ENCODE measurements at places on chromosomes 1 and 21. TPM values are rescaled to one million over a fixed set of nuclear protein-coding genes. Genes with fewer than 3 reads are reported as not detected.

- DNase-seq: peak; percentile 65
Observed at GRCh38 chr1:75616436-75617433, 5.8 kb upstream of the SLC44A5 start.

DNA sequence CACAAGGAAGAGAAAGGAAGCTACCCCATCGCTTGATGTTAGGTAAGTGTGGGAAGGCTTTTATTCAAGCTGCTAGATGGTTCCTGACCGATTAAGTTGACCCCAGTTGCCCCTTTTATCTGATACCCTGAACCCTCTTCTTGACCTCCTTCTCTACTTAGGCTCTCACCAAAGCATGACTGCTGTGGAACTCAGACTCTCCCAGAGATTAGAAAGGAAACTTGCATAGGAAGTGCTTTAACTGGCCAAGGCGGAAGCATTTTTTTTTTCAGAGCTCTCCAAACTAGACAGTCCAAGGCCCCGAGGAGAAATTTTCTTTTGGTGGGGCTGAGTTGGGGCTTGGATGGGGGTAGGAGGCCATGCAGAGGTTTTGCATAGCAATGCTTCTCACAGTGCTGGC is 101.3 kb upstream of the USP24 start:
- DNase-seq: no peak

- no peak for DNase-seq
Observed at GRCh38 chr1:242712248-242712647, 187.8 kb upstream of the PLD5 start.

GRCh38 chr1:153563991-153564390 is 1.7 kb downstream of the S100A2 start:
- no peak for DNase-seq

Gene KIF2C
- 12.5 TPM for total RNA-seq

DNA sequence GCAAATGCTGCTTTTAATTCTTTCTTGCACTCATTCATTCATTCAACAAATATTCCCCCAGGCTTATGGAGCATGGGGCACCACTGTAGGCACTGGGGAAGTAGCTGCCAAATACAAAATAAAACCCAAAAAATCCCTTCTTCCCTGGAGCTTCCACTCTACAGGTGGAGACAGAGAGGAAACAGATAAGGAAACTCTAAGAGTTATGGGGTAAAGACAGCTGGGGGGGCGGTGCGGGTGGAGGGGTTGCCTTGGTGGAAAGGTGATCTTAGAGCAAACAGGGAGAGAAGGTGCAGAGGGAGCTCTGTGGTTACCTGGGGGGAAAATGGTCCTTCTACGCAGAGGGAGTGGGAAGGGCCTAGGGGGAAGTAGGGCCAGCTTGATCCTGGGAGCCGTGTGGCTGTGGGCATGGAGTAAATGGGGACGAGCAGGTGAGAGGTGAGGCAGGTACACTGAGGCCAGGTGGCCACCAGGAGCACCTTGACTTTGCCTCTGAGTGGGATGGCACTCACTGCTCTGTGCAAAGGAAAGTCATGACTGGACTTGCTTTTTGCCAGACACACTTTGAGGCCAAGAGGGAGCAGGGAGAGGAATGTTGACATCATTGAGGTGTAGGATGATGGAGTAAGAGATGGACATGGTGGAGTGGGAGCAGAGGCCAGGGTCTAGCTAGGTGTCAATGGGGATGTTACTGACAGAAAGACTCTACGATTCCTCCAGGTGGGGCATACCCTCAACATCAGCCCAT is 152.0 kb downstream of the ETS2 start:
- DNase-seq: no peak

DNA sequence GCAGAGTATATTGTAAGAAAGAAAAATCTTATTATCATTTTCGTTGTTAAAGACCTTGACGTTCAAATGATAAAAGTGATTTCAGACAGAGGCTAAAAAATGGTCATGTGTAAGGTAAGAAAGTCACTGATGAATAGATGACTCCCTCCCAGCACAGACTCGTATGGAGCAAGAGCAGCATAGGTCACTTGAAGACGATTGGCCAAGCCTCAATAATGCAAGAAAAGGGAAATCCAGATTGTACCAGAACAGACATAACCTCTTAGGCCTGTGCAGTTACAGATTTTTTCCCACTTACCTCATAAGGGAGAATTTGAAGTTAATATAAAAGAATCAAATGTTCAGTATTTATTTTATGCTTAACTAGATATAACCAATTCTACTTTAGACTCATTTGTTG is 16.3 kb upstream of the OLFML2B start:
- no peak for DNase-seq

- DNase-seq: no peak
Observed at GRCh38 chr1:34549199-34549598, 205.6 kb upstream of the GJB5 start.

Gene TSPAN1
- 5.3 TPM for total RNA-seq

Gene HUNK
- 2.5 TPM for total RNA-seq

DNA sequence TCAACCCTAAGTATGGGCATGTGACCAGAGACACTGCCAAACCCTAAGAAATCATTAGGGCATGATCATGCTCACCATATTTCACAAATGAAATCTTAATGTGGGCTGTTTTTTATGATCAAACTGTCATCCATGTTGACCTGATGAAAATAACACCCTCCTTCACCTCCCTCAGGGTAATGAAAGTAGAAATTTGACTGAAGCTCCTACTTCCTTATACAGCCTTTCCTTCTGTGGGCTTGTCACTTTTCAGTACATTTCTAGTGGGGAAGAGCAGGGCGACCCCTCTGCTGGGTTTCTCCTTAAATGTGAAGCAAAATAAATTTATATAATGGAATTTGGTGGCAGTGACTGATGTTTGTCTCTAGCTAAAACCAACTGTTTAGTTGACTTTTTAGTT is 25.9 kb downstream of the IVNS1ABP start:
- DNase-seq: no peak

DNA sequence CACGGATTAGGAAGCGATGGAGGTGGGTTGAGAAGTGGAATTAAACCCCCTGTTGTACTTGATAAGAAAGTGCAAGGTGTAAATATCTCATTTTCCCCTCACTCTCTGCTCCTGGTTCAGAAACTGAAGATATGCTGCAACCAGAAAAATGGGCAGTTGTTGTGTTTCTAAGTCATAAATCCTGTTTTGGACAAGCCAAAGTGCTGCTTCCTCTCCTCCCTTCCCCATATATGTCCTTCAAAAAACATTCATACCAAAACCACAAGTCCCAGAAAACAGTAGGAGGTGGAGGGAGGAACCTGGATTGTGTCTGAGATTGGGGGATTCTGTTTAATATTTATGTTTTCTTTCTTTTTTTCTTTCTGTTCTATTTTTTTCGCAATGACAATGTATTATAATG is 13.6 kb upstream of the ZNF362 start:
- DNase-seq: no peak

DNA sequence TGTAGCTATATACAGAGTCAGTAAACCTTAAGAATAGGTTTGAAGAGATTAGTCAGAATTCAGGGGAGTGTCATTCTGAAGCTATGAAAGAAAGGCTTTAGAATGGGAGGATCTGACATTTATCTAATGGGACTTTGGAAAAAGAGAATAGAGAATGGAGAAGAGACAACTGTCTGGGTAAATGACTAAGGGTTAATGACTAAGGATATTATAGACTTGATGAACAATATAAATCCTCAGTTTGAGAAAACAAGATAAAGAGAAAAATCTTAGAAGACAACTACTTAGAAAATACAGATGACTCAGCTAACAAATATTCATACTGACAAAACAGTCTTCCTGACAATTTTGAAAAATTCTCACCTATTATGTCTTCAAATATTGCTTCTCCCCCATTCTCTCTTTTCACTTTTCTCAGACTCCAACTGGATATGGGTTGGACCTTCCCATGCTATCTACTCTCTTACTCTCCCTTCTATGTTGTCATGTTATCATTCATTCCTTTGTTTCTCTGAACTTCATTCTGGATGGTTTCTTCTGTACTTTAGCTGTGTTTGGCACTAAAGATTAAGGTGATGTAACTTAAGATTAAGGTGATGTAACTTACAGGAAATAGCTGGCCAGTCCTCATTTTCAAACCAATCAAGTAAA is 20.4 kb downstream of the SLC16A1 start:
- DNase-seq: no peak

DNA sequence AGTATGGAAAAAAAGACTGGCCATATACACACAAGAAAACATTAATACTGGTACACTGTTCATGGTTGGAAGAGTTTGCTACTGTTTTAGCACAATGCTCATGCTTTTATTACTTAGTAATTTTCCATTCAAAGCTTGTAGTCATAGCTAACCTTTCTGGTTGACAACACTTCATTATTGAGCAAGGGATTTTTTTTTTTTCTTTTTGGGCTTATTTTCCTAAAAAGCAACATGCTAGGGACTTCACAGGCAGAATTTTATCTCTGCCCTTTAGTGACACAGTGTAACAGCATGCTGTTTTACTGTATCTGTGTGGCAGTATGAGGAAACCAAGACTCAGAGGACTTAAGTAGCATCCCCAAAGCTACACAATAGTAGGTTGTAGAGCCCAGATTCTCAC is 58.5 kb downstream of the FGGY start:
- no peak for DNase-seq

DNA sequence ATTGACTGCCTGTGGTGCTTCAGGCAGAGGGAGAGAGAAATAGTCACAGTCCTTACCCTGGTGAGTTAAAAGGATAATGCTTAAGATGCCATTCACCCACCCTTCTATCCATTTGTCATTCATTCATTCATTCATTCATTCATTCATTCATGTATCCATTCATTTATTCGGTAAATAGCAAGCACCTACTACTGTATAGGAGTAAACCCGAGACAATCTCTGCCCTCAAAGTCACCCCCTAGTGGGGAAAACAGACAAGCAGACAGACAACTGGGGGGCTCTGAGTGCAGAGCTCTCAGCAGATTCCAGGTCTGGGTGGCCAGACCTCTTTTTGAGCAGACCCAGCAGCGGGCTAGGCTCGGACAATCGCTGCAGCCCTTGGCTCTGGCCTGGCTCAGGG is 14.1 kb upstream of the ACTL8 start:
- no peak for DNase-seq

Gene ACOT11
- 18.2 TPM for total RNA-seq

DNA sequence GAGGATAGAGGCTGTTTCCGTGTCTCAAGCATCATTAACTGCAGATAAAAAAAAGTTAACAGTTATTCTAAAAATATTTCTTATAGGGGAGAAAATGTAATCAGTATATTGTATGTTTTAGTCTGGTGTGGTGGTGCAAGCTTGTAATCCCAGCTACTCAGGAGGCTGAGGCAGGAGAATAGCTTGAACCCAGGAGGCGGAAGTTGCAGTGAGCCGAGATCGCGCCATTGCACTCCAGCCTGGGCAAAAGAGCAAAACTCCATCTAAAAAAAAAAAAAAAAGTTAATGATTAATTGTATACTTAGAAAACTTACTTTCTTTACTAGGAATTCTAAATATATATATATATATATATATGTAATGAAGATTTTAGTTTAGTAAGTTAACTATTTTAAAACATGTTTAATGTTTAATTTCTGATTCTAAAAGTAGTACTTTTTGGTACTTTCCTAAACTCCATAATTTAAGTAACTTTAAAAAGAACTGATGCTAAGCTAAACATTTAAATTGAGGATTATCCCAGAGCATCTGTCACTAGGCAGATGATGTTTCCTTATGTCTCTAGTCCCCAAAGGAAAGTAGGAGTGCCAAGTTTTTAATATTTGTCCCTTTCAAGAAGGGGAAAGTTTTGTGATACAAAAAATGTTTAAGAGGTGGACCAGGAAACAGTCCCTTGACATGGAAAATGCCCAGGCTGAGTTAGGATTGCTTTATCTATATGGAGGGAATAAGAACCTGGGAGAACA is 66.3 kb downstream of the DYRK1A start:
- peak; percentile 30 for DNase-seq

DNA sequence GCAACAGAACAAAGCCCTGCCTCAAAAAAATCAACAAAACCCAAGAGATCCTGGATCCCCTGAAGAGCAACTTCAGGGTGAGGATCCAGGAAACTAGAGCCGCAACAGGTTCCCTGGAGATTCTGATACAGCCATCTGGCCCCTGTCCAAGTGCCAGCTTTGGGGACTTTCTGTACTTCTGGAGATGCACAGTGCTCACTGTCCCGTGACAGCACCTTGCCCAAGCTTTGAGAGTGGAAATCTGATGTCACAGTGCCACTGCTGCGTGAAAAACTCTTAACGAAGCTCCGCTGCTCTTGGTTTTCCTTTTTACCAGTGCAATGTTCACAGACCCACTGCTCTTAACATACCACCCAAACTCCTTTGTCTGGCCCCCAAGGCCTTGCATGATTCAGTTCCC is 26.3 kb downstream of the STK40 start:
- no peak for DNase-seq

- no peak for DNase-seq
Observed at GRCh38 chr1:192866241-192866868, 57.5 kb downstream of the RGS2 start.

- DNase-seq: no peak
Observed at GRCh38 chr21:36768496-36768895, 69.6 kb downstream of the SIM2 start.

Gene NHLH2
- total RNA-seq: 0.21 TPM

Gene CELA3A
- total RNA-seq: not detected

- no peak for DNase-seq
Observed at GRCh38 chr1:107830075-107830474, 134.9 kb downstream of the VAV3 start.

GRCh38 chr1:245995474-245995873 is 511.6 kb downstream of the SMYD3 start:
- no peak for DNase-seq

Gene LHX8
- total RNA-seq: 9.4 TPM

Gene GSTM1
- total RNA-seq: not detected

- no peak for DNase-seq
Observed at GRCh38 chr1:233269656-233270055, 25.9 kb downstream of the PCNX2 start.

- DNase-seq: peak; percentile 96
Observed at GRCh38 chr1:203672346-203672745, 45.7 kb downstream of the ATP2B4 start.

GRCh38 chr1:11579506-11579905 is 74.7 kb downstream of the FBXO2 start:
- no peak for DNase-seq

Gene NBPF20
- total RNA-seq: 11.1 TPM

GRCh38 chr21:14836950-14837349 is 227.8 kb downstream of the NRIP1 start:
- DNase-seq: no peak

Gene LAMC2
- 11.8 TPM for total RNA-seq

Gene HSD3B2
- not detected for total RNA-seq

DNA sequence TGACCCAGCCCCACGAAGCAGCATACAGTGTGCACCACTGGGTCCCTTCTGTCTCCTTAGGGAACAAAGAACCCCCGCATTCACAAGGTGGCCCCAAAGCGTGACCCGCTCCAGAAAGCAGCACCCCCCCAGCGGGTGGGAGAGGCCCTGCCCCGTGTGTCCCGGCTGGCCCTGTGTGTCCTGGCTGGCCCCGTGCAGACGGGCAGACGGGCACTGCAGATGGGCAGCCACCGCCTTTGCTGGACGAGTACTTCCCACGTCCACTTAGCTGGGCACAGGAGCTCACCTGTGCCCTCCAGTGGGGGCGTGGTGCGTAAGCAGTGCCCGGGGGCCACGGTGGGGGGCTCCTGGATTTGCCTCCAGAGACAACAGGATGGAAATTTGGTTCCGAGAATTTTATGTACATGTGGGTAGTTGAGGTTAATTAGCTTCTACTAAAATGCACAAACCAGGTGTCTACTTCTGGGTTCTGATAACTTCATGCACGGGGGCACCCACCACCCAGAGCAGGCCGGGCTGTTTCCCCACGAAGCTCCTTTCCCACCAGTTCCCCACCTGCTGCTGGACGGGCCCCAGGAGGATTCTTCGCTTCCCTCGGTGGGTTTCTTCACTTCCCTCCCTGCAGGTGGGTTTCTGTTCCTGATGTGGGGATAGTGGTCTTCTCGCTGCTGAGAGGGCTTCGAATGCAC is 33.2 kb upstream of the SLC19A1 start:
- no peak for DNase-seq

GRCh38 chr21:38241029-38241740 is 15.6 kb upstream of the KCNJ15 start:
- no peak for DNase-seq
